WTC11 (cell line): ENCODE measurements at places on chromosomes 1 and 21.

DNA sequence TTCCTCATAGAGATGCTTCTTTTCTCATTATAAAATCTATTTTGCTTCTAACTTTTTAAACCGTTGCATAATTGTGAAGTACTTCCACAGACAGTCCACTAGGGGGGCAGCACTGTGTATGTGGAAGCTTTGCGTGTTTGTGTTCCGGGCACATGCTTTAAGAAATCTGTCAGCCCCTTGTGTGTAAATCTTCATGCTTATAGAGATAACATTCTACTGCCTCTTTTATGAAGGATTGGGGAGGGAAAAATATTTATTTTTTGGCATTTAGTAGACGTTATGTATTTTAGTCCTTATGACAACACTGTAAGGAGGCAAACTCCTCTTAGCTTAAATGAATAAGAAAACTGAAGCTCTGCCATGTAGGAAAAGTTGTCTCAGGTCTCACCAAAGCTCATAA, 157.3 kb upstream of the PTGFR start:
- DNase-seq = no peak

DNA sequence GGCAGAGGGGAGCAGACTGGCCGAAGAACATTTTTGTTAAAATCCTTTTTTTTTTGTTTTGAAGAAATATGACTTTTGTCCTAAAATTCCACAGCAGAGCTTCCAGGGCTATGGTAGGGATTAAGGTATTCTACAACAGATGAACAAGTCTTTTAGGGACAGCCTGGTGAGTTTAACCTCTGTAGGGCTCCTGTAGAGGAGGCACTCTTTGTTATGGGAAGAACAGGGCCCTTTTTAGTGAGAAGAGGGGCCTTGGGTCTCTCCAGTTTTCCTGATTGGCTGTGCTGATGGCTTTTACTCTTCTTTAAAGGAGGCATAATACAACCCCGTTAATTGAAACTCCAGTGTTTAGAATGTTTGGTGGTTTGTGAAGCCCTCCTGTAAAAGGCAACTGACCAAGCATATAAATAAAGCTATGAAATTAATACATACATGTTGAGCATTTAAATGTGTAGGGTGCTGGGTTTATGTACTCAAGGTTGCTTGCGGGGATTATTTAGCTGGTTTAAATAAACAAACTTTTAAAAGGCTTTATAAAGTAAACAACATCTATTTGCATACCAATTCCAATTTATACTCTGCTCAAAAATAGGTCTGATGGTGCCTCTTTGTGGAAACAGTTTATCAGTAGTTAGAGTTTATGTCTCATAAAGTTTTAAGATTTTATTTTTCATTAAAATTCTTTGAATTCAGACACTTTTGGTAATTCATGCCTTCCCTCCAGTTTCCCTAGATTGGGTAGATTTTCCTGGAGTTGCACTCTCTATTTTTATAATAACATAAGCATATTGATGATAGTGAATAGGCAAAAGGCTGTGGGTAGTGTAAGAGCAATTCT, 46.5 kb downstream of the PBX1 start:
- DNase-seq = no peak

DNA sequence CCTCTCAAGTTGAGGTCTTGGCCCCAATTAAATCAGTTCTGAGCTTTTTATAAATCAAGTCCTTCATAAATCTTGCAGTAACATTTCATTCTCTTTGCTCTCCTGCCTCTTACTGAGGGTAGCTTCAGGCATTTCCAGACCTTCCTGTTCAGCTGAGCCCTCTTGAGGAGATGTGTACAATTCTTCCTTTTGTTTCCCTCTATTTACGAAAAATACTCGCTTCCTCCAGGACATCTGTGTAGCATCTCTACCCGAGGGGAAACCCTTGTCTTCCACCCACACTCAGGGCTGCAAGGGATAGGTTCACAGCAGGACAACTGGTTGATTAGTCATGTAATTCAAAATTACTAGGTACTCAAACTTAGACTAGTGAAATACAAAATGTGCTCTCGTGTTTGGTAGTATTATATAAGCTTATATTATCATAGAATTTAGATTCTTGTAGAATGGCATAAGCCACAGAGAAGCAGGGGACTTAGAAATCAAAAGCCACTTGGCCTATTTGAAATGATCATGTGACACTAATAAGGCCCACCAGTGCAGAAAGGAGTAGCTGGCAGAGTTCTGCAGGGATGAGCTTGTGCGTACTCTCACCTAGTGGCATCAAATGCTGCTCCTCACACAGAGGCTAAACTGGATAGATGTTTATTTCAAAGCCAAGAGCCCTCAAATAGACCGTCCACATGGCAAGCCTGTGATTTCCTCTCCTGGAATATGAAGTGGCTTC, 126.7 kb downstream of the GDAP2 start:
- no peak for DNase-seq

DNA sequence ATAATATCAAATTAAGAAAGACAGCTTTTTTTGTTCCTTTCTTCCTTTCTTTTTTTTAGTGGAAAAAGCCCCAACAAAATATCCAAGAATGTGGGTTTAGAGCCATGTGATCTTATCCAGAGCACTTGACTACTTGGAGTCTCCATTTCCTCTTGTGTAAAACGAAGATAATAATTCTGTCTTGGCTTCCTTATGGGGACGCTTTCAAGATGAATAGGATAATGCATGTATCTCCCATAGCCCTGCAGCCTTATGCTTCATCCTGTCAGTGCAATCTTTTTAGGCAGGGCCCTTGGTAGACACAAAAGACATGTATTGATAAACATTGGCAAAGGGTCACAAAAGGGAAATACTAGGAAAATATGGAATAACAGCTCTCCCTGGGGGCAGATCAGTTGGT, 34.8 kb downstream of the ZBTB18 start:
- no peak for DNase-seq

DNA sequence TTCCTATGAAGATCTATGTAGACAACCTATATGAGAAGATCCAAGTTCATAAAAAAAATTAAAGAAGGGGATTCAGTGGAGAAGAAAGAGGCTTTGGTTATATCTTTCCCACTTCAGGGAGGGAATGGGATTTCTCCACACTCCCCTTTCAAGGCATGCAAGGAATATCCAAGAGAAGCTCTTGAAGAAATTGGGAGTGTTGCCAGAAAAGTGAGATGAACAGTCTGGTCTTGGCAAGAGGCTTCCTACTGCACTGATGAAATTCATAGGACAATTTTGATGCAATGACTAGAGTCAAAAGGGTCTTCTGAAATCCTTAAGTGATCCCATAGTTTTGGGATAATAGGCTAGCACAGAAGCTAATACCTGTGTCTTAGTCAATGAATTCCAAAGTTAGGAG, 153.0 kb downstream of the KCTD3 start:
- DNase-seq = no peak

DNA sequence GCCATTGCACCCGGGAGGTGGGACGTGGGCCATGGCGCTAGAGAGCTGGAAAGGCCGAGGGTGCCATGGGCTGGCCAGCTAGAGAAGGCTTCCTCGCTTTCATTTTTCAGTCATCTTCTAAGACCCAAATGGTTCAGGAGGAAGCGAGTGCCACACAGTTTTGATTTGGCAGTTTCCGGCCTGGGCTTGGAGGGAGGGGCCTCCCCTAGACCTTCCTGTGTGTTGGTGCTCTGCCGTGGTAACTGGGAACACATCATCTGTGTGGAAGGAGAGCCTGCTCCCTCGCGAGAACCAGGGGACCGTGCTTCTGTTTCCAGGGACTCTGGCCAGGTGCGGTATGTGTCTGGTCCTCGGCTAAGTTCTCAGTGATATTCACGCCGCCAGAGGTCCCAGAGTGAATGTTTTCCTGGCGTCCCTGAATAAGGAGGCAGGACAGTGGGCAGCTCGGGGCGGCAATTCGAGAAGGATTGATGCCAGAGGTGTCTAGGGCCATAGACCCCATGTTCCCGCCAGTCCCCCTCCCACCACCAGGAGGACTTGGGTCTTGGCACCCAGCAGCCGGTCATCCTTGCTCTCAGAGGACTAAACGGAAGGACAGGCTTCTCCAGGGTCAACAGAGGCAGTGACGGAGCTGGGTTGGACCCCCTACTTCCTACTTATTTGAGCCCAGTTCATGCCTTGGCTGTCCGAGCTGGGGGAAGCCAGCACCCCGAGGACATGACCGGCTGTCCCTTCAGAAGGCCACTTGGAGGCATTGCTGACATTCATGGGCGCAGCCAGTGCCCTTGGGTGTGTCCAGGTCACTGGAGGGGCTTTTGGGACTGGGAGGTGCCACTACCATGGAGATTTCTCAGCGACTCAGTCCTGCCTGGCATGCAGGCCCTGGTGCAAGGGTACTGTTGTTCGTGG, 2.7 kb upstream of the NPHP4 start:
- no peak for DNase-seq

DNA sequence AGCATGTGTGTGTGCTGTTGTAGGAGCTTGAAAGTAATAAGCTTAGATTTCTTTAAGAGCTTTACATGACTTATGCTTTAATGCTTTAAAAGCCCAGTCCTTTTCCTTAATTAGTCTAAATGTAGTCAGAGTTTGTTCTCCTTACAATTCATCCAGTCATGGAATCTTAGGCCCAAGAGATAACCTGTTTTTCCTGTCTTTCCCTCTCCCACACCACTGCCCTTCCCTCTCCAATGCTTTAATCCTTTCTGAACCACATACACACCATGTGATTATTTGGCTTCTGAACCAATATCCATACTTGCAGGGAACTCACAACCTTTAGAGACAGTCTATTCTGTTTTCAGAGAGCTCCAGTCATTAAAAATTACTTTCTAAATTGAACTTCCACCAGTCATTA, 37.6 kb downstream of the ALG6 start:
- DNase-seq = no peak

DNA sequence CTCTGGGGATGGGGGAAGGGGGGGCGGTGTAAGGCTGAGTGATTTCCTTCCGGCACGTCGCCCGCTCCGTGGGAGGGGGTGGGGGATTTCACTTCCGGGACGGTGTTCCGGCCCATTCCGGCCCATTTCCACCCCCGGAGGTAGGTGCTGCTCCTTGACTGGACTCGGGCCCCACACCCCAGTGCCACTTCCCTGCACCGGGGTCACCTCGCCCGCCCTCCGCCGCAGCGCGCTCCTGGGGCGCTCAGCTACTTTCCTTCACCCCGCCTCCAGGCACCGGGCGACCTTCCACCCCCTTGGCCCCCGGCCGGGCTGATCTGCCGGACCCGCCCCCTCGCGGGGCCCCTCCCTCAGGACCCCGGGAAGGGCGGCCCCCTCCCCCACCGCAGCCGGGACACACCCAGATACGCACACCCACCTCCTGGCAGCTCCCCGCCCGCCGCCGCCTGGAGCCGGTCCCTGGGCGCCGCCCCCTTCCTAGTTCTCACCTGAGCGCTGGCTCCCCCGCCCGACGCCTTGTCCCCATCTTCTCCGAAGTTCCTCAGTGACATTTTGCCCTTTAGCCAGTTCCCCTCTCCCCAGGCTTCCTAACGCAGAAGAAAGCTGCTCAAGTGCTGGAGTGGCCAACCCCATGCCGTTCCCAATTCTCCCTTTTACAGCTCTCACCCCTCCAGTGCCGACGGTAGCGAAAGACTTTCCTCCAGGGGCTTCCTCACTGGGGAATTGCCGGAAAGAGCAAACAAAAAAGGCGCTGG, at the start of gene ZBTB37:
Gene ZBTB37, plus strand, starts transcription at position 115 of the 755 bp plus-strand sequence. CDS start 1,846 bp downstream, outside the sequence.
- peak; percentile 99 for DNase-seq

GRCh38 chr1:85654066-85654782, 54.0 kb downstream of the ZNHIT6 start:
- no peak for DNase-seq

DNA sequence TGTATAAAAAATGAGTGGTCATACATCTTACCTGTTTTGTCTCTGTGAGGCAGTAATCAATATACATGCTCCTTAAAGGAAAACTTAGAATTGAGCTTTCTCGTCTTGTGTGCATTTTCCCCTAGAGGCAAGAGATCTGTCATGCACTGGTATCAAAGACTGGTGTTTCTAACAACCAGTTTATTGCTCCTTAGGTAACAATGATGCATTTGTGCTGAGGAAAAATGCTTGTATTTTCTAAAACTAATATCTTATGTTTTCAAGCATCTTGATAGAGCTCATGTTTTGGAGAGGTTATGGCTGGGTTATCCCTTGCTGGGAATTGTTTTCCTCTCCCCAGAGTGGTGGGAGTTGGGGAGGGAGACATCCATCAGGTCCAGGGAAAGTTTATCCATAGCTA, 23.9 kb upstream of the CCDC190 start:
- no peak for DNase-seq

DNA sequence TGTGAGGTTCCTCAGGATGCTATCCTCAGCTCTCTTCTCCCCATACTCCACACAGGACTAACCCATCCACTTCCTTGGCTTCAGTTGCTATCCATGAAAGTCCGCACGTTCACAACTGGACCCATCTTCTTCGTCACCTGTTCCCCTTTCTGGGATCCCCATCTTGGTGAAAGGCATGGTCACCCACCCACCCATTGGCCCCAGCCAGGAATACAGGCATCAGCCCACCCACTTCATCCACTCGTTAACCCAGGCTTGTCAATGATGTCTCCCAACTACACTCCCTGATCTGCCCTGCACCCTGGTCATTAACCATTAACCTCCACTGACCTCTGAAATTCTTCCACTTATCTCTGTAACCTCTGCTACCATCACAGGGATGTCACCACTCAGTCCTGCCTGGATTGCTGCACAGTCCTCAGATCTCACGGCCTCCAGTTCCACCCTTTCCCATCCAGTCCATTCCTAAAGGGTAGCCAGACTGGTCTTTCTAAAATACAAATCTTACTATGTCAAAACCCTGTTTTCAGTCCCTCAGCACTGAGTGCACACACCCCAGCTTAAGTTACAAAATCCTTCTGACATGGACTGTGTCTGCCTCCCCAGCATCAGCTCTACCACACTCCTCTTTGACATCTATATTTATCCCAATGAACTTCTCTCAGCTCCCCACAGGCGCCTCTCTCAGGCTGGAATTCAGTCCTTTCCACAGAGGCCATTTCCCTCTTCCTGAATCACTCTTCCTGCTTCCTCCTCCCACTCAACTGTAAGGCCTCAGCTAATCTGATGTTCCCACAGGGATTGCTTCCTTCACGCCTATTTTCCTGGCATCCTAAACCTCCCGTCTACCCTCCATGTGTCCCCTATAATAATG, 10.4 kb downstream of the PGLYRP4 start:
- no peak for DNase-seq

DNA sequence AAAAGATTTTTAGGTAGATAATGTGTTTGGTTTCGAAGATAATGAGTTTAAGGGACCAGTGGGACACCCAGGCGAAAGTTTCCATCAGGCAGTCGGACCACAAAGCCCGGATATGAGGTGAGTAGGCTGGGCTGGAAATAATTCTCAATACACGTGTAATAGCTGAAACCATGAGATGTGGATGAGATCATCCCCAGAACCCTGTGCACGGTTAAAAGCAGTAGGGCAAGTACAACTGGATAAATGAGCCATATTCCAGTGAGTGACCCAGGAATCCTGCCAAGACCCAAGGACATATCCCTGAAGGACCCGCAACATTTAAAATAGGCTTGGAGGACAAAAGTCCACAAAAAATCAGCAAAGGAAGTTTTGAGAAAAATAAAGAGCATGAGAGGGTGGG, 21.5 kb upstream of the NHLH2 start:
- no peak for DNase-seq
